ENCODE measurements at places on chromosomes 7 and 10.

GRCh38 chr10:13699216-13699615, 112.5 kb downstream of the PRPF18 start:
- no peak for DNase-seq

- no peak for DNase-seq
Observed at GRCh38 chr10:21522631-21523406, 2.7 kb downstream of the SKIDA1 start.

DNA sequence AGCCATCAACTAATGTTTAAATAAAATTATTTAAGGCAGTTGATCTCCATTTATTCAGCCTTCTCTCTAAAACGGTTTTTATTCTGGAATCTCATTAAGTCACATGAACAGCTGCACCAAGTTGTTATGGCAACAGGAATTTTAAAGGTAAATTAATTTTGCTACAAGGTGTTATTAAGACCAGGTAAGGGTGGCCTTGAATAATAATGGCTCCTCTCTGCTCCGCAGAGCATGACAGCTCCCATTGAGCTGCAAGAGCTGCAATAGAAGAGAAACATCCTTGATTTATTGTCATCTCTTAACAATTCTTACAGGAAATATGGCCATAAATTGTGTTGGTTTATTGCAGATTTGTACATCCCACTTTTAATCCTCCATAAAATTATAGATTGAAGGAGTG, 165.8 kb downstream of the KLF6 start:
- DNase-seq, result no peak

- no peak for DNase-seq
Observed at GRCh38 chr7:25569765-25570164, 341.5 kb upstream of the NPVF start.

DNA sequence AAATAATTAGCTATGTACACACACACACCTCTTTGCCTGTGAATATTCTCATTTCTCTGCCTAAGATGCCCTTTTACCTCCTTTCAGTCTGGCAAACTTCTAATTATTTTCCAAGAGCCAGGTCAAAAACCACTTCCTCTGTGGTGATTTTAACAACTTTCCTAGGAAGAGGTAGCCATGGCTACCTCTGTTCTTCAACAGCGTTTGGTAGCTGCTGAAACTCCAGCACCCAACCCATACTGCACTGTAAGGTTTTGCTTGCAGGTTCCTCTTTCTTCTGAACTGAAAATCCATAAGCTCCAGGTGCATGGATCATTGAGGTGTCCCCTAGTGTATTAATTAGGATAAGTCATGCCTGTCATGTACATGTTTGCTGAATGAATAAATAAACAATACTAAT, 25.6 kb downstream of the NRCAM start:
- no peak for DNase-seq

DNA sequence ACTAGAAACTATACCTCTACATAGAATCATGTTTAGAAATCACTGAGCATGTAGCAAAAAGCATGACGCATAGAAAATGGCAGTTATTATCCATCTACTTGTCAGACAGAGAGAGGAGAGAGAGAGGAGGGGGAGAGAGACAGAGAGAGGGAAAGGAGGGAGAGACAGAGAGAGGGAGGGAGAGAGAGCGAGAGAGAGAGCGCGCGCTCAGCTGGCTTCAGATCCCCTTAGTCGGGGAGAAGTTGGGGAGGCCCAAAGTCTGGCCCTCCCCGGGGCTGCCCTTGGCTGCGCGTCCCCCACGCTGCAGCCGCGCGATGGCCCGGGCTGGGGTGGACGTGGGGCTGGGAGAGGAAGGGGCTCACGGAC, 37.0 kb downstream of the CNPY1 start:
- DNase-seq, result no peak

DNA sequence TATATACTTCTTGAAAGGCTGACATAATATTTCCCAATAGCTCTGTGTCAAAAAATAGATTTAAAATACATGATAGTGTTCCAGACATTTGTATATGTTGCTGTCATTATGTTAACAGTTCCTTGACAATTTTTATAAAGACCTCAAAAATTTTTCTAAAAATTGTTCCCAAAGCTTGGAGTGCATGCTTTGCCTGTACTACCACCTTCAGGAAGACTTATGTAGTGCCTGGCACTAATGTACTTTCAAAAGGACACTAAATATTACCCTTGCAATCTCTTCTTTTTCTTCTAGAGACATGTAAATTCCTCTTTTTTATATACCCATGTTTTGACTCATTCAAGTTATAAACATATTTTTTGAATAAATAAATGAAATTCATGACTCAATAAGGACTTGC, 48.0 kb upstream of the SP8 start:
- DNase-seq, result no peak

Data from brain microvascular endothelial cell (primary cell).